ENCODE measurements at places on chromosomes 2 and 18.

- DNase-seq: no peak
These were observed 5.7 kb downstream of the MGAT5 start for GRCh38 chr2:134259571-134259970.

DNA sequence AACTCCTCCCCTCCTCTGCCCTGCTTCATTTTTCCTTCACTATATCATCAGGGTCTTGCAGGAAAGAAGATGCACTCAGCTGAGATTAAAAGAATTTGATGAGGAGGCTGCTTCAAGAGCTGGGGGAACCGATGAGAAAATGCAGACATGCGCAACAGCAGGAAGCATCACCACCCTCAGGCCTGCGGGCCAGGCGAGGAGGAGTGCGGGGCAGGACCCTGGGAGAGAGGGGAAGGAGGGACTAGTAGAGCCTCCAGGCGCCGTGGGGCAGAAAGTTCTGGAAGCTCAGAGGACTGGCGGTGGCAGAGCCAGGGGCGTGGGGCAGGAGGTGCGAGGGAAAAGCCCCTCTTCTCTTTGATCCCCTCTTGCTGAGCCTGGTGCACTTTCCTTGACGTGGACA, 108.2 kb downstream of the CD226 start:
- DNase-seq: no peak

GRCh38 chr18:46190667-46191066, 86.5 kb downstream of the HAUS1 start:
- DNase-seq: no peak

DNA sequence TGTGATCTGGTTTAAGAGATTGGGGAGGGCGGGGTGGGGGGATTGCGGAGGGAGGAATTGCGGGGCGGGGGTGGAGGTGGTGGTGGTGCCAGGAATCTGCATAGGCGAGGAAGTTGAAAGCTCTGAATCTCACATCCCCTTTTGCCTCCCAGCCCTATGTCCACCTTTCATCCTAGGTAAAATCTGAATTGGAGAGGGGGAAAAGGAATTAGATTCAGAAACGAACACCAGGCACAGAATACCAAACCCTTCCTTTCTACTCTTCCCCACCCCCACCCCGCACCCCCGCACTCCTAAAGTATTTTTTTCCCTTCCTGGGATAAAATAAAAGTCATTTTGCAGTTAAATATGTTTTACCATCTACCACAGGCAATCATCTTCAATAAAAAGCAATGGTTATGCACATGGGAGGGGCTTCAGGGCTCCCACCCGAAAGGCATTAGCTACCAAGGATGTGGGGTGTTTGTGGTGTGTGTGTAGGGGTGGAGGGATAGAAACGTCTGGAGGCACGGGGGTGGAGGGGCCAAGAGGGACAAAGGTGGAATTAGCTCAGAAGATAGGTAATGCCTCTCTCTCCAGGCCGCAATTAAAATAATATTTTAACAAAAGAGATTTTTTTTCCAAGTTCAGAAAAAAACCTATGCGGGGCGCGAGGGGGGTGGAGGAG, 1.8 kb downstream of the IGFBP5 start:
- DNase-seq: no peak

DNA sequence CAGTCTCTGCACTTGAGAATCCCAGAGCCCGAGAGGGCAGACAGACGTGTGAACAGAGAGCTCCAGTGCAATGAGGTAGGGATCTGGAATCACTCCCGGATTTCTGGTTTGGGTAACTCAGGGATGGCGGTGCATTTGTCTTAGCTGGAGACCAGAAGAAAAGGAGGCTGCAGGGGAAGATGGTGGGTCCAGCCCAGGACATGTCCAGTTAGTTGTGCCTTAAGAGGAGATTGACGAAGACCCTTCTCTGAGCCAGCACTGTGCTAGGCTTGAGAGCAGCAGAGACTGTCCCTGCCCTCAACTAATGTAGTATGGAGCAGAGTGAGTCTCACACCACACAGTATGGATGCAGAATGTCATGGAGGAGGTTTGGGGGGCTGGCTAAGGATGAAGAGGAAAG, 150.6 kb upstream of the COPS8 start:
- no peak for DNase-seq

GRCh38 chr18:35085450-35086380, 44.5 kb downstream of the MAPRE2 start:
- no peak for DNase-seq
